Immature natural killer cell (primary cell): ENCODE measurements at places on chromosomes 2 and 18. TPM values are rescaled to one million over a fixed set of nuclear protein-coding genes. Genes with fewer than 3 reads are reported as not detected.

DNA sequence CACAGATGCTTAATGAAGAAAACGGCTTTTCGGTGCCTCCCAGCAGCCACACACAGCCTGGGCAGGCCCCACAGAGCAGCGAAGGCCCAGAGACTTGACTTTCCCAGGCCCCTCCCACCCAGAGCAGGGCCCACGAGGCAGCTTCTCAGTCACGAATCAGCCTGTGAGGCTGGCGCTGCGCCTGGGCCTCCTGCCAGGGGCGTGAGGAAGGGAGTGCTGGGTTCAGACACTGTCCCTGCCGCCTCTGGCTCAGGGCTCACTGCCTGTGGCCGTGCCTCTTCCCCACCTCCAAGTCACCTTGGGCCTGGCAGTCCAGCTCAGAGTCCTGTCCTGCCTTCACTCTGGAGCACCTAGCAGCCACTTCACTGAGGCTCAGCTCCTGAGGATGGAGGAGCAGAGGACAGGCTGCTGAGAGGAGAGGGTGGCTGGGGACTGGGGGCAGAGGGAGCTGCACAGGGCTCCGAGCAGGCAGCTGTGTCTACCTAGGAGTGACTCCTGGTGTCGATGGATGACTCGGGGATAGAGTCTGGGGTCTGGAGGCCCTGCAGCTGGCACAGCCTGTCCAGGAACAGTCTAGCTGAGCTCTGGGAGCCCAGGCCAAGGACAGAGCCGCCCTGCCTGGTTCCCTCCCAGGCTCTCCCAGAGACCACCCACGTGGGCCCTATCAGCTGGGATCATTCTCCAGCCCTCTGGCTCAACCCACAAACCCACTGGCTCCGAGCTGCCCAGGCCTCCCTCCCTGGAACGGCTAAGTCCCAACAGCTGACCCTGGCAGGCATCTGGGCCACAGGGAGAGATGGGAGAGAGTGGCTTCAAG, 36.4 kb upstream of the FOSL2 start:
- no peaks in the 10 kb centered on the region for H3K36me3 ChIP-seq
- H3K27ac ChIP-seq: peak overlapping the region; percentile 88
- no peak overlapping the region for H3K4me3 ChIP-seq
- H3K4me1 ChIP-seq: peaks cover 53% of the 10 kb centered on the region
- H3K27me3 ChIP-seq: peaks cover 18% of the 10 kb centered on the region

Gene HOXD1
- not detected for polyA plus RNA-seq

Gene HOXD9
- not detected for polyA plus RNA-seq

Gene UGT1A4
- polyA plus RNA-seq: not detected
